Fibroblast of skin of scalp (primary cell): ENCODE measurements at places on chromosomes 1 and 21.

- peak; percentile 77 for DNase-seq
These were observed 977 bp downstream of the LCA5L start for GRCh38 chr21:39444421-39445180.

DNA sequence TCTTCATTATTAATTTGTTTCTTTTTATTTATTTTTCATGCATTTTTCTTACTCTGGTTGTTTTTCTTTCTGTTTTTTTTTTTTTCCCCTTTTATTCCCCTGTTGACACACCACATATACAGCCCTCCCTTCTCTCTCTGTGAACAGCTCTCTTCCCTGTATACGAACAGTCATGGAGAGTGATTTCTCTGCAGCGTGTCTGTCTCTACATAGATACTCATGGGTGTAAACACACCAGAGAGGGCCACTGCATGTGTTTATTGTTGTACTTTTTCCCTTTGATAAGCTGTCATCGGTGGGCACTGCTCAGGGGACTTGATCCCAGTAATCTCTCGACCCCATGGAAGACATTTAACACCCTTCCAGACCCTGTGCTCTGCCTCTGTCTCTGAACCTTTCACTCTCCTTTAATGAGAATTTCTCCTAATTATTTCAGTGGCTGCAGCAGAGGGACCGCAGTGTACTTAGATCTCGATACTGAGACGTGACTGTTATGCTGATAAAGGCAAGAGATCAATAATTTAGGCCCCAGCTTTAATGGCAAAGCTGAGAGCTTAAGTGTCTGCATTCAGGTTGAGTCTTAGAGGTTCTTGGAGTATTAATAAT, 113.1 kb downstream of the PBX1 start:
- no peak for DNase-seq

- no peak for DNase-seq
These were observed 60.6 kb upstream of the AKT3 start for GRCh38 chr1:243910607-243911006.

- DNase-seq: no peak
These were observed 16.5 kb upstream of the LCE2D start for GRCh38 chr1:152646656-152647055.

DNA sequence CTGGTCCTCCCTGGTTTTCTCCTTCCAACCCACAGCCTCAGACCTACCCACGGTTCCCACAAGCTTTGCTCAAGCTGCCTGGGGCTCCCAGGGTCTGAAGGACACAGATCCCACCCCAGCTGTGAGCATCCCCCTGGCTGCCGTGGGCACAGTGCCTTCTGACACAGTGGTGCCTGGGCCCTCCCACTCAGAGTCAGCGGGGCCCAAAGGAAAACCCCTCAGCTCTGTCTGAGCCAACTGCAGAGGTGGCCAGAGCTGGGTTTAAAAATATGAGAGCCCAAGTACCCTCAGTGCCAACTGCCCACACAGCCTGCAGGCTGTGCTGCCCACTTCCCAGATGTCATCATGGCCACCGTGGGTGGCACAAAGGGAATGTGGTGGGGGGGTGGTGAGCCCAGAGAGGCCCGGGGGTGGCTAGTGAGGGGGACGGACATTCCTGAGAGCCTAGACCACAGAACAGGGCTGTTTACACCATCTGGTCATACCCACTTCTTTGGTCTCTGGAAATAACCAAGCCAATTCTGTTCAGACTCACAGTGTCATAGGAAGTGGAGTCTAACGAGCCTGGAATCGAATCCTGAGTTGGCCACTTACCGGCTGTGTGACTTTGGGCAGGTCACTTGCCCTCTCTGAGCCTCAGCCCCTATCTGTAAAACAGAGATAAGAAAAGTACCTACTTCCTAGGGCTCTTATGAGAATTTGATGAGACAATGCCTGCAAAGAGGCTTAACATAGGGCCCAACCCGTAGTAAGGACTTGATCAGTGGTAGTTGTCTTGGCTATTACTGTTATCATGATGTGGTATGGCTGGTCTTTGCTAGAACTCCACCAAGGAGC, 85.5 kb downstream of the CAMK2N1 start:
- DNase-seq: peak; percentile 37

DNA sequence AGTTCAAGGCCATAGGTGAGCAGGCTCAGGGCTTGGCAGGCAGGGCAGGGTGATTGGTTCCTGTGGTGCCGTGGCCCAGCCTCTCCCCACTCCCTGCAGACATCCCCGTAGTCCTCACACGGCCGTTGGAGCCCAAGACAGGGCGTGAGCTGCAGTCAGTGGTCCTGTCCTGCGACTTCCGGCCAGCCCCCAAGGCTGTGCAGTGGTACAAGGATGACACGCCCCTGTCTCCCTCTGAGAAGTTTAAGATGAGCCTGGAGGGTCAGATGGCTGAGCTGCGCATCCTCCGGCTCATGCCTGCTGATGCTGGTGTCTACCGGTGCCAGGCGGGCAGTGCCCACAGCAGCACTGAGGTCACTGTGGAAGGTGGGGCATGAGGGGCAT, 71.9 kb downstream of the OBSCN start:
- no peak for DNase-seq

GRCh38 chr1:167463080-167463479, 55.2 kb downstream of the CD247 start:
- DNase-seq: no peak

- peak; percentile 55 for DNase-seq
These were observed 3.8 kb upstream of the TINAGL1 start for GRCh38 chr1:31572323-31573104.

DNA sequence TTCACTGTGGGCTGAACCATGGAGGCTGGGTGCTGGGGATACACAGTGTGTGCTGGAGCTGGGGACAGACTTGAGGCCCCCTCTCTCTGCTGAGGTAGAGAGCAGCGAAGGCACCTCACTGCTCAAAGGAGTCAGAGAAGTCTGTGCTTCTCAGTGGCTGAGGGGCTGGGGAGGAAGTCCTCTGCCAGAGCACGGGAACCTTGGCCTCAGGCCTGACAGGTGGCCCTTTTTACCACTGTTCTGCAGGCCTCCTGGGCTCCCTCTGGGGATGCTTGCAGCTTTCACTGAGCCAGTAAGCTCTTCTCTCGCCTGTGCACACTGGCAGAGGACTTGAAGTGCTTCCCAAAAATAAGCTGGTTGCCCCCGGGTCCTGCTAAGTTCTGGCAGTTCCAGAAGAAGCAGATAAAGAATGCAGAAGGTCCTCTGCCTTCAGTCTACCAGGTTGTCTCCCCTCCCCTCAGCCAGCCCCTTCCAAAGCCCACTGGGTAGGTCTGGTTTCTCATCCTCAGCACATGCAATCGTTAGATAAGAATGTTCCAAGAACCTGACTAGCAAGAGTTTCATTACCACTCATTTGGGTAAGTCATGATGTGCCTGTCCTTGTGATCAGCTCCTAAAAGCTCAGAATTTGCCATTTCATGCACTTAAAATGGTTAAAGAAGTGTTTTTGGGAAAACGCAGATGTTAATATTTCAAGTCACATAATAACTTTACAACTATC, 53.9 kb downstream of the TENT5C start:
- DNase-seq: no peak

DNA sequence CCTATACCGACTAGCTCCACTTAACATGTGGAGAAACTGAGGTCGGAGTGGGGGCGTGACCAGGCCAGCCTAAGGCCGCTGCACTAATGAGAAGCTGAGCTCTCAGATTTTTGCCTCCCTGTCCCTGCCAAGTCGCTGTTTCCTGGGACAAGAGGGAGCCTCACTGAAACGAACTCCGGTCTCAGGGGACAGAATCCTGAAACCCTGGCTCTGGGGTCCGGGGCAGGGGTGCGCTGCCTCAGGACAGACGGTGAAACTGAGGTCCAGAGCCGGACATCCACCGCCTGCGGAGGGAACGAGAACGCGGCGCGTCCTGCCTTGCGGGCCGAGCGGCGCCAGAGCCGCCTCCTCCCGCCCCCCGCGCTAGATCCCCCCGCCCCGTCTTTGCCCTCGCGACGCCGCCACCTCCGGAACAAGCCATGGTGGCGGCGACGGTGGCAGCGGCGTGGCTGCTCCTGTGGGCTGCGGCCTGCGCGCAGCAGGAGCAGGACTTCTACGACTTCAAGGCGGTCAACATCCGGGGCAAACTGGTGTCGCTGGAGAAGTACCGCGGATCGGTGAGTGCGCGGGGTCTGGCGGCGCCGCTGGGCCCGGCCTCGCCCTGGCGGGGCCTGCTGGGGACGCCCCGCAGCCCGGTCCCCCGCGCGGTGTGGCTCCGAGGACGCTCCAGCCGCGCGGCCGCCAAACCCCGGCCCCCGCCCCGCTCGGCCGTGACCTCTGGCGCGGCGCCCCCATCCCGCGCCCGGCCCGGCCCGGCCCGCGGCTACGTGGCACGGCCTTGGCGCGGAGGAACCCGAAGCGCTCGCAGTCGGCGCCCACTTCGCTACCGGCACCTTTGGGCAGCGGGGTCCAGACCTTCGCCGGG, at the start of gene GPX7:
GPX7 (plus strand) TSS at position 381 of the 865 bp plus-strand sequence; CDS start at position 420, 39 bp downstream.
- peak; percentile 72 for DNase-seq

DNA sequence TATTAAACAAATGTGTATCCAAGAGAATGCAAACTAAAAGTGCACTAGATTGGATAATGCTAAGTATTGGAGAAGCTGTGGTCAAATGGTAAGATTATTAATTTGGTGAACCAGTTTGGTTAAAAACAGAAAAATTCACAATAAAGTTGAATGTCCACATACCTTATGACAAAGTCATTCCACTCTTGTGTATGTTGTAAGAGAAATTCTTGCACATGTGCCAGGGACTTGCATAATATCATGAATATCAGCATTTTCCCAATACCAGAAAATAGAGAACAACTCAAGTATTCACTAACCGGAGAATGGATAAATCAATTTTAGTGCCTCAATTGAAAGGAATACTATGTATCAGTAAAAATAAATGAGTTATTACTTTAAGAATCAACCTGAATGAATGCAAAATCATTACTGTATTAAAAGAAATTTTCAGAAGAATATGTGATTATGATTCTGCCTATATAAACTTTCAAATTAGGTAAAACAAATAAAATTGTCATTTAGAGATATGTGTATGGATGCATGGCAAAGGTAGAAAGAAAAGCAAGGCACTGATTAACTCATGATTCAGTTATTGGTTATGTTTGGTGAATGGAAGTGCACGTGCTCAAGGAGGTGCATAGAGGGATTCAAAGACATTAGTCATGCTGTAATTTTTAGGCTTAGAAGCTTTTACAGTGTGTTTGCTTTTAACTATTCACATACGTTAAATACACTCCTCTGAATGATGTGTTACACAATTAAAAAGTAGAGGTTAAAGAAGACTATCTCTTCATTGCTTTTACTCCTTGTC, 217.4 kb upstream of the KCNK2 start:
- DNase-seq: peak; percentile 87

DNA sequence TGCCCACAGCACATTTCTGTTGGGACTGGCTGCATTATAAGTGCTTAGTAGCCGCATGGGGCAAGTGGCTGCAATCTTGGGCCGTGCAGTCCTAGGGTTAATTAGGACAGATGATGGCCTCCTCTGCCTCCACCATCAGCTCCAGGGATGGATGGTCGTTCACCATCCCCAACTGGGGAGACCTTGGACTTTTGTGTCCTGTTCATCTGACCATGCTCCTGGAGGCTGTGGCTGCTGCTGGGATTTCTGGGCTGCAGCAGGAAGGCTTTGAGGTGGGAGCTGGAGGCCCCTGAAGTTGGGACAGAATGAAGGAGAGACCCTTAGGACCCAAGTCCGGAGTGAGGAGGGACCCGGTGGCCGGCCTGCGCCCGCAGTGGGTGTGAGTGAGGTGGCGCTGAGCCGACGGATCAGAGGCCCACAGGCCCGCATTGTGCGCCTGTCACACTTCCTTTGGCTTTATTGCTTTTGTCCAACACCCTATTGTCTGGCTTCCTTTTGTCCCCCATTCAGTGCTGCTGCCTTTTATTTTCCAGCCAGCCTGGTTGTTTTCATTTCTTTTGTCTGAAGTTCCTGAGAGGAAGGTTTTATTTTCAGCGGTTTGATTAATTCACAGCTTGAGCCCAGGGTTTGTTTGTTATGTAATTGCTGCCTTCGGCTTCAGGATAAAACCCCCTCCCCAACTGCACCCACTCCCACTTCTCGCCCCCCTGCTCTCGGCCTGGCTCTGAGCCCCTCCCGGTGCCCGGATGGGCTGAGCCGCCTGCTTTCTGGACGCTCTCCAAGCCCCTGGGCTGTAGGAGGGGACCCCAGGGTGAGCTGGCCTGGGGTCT, 35.6 kb downstream of the SOX13 start:
- no peak for DNase-seq
